Activated T-cell treated with anti-CD3 and anti-CD28 coated beads for 48 hours (primary cell): ENCODE measurements at places on chromosomes 7 and 10.

- no peak for DNase-seq
Measured at GRCh38 chr7:12089951-12090756, 120.9 kb upstream of the TMEM106B start.

- DNase-seq, result no peak
Measured at GRCh38 chr10:104127411-104127810, 5.4 kb downstream of the SFR1 start.

GRCh38 chr10:28842321-28842720 is 165.0 kb downstream of the BAMBI start:
- no peak for DNase-seq

GRCh38 chr7:110309941-110310340 is 781.0 kb upstream of the LRRN3 start:
- DNase-seq, result no peak

DNA sequence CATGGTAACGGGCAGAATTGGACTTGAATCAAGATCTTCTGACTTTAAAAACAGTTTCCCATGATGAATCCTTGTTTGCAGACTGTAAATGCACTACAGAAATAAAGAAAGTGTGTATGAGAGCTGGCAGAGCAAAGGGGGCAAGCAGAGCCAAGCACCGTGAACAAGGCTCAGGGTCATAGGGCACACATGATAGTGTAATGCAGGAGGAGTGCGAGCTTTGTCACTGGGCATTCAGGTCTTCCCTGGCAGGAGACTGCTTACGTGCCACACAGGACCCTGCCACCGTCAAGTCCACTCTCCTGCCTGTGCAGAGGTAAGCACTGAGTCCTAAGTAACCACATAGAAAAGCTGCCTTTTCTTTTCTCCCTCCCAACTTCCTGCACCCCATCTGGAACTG is 93.1 kb upstream of the NPVF start:
- DNase-seq, result no peak
